ENCODE measurements at places on chromosomes 13 and 19.

GRCh38 chr13:58085819-58086218 lies 454.3 kb downstream of the PCDH17 start:
- DNase-seq, result no peak

DNA sequence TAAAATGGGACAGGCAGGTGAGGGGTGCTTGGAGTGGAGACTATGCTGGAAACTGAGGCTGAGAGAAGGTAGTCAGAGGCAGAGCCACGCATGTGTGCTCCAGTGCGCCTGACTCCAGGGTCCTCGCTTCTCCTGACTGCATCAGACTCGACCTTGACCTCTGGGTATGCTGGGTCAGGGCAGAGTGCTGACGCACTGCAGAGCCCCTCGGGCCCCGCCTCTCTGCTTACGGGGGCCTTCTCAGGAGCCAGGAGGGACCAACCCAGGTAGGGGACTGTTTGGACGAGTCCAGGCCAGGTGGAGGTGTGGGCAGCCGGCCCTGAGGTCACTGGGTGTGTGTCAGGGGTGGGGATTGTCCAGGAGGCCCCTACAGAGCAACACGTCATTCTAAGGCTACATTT lies 22.9 kb upstream of the SLC7A10 start:
- no peak for DNase-seq

DNA sequence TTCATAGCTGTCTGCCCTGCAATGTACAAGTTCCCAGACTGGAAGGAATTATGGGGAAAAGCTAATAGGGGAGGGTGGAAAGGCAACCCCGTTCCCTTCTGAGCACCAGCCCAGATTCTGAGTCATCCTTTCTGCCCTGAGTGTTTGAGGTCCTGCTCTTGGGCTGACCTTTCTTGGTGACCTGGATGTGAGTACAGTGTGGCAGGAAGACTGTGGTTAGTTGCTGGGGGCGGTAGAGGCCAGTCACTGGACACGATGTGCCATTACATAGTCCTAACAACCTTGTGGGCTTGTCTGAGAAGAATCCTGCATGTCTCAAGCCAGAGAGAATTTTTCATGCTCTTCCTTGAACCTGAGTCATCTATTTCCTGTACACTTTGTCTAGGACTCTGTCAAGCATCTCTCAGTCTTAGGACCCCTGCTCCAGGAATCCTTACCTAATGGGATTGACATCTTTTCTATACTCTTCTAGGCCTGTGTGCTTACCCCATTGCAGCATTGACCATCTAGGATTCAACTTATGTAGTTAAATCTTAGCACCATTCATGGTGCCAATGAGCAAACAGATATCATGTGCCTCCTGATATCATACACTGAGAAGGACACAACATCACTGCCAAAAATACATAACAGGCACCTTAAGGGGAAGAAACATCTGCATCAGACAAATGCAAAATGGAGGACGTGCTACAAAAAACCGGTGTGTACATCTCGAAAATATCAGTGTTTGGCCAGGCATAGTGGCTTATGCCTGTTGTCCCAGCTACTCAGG lies 8.1 kb upstream of the ANGPTL4 start:
- no peak for DNase-seq

- DNase-seq, result no peak
These were observed 10.4 kb upstream of the GIPR start for GRCh38 chr19:45657520-45658167.

- DNase-seq, result no peak
These were observed 48.8 kb upstream of the IRS2 start for GRCh38 chr13:109834973-109835720.

DNA sequence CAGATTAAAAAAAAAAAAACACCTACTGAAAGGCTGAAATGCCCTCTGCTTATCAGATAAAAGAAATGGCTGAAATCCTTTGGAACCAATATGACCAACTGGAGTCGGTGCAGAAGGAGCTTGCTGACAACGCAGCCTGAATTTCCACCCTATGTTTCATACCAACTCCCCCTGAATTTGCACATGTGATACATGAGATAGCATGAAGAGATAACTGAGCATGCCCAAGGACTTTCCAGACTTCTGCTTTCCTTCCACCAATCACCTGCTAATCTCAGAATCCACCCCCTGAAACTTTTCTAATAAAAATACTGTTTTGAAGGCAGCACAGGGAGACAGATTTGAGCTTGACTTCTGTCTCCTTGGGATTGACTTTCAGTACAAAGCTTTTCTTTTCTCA lies 32.2 kb upstream of the WDFY2 start:
- no peak for DNase-seq

DNA sequence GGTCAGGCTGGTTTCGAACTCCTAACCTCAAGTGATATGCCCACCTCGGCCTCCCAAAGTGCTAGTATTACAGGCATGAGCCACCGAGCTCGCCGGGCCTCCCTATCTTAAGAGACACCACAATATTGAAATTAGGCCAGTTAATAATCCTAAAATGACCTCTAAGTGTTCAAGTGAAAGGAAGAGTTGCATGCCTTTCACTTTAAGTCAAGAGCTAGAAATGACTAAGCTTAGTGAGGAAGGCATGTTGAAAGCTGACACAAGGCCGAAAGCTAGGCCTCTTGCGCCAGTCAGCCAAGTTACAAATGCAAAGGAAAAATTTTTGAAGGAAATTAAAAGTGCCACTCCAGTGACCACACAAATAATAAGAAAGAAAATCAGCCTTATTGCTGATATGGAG lies 144.5 kb upstream of the FNDC3A start:
- DNase-seq, result no peak

DNA sequence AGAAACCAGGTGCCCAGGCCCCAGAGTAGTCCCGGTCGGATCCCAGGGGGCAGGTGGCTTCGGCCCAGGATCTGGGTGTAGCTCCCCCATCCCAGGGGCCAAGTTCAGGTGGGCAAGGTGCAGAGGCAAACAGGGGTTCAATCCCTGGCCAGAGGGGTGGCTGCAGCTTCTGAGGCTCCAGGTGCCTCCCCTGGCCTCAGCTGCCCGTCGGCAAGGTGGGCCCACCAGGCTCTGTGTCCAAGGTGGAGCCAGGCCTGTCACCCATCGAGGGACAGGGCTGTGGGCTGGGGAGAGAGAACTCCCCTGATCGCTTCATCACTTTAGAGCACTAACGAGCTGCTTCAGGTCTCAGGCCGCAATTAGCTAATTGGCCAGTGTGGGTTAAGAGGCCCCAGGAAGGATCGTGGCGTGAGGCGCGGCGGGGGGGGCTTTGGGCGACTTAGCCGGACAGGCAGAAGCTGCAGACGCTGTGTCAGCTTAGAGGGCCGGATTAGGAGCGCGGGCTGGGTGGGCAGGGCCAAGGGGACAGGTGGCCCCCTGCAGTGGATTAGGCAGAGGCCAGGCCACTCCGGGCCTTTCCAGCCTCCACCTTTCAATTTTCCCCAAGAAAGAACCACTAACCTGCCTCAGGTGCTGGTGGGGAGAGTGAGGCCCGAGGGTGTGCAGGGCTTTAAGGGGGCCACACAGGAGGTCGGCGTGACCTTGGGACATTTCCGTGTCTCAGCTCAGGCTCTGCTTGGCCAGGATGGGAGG lies 2.8 kb upstream of the RAX2 start:
- DNase-seq, result no peak

DNA sequence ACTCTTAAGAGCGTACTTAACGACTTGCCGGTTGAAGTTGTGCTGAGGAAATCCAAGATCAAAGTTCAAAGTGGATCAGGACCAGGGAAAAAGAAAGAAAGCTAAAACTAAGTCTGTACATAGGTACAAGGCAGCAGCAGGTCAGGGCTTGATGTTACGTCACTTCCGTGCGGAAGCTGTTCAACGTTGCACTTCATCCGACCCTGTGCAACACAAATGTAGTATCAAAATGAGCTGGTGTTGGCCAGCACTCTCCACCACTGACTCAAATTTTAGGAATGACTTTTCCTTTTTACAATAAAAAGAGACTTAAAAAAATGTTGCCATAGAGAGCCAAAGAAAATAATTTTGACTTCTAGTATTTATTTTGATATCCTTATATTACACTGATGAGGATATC lies 1315.4 kb downstream of the EFNB2 start:
- no peak for DNase-seq

GRCh38 chr19:4606921-4607678 lies 32.2 kb upstream of the TNFAIP8L1 start:
- no peak for DNase-seq

DNA sequence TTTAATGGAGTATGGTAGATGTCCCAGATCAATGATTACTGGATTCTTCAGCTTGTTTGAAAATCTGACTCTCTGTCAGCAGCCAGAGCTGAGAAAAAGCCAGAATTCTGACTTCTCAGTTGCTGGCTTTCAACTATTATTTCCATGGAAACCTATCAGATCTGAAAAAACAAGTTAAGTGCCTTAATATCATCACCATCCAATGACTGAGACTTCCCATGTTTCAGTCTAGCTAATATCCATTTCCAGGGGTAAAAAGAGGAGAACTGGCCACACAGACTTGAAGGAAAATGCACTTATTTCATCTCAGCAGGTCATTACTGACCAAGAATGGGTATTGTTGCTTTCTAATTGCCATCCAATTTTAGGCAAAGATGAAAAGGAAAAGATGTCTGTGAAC lies 75.2 kb downstream of the TNFSF11 start:
- no peak for DNase-seq

- DNase-seq, result no peak
These were observed 10.6 kb upstream of the HAUS5 start for GRCh38 chr19:35601971-35602370.

DNA sequence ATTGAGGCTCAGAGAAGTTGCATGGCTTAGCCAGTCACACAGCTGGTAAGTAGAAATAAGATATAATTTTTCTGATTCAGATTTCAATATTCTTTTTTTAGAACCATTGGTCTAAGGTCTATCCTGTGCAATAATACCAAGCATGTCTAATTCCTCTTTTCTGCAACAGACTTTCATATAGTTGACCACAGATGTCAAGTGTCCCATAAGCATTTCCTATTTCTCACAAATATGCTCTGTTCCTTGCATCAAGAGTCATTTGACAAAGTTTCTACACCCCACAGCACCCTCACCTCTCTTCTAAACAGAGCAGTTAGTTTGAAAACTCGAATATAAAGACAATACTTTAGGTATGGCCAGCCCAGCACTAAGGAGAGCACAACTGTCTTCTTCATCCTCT lies 26.8 kb upstream of the SACS start:
- DNase-seq, result no peak

DNA sequence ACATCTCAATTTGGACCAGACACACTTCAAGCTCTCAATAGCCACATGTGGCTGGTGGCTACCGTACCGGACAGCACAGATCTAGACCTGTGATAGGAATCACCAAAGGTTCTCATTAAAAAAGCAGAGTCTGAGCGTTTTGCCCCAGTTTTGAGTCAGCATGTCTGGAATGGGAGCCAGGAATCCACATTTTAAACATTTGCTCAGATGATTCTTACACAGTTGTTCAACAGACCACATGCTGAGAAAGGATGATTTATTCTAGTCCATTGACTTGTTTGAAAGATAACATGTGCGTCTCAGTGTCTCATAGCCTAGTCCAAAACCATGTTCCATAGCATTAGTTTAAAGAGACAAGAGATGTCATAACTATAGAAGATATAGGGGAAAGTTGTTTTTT lies 53.4 kb downstream of the FLT3 start:
- DNase-seq, result no peak

DNA sequence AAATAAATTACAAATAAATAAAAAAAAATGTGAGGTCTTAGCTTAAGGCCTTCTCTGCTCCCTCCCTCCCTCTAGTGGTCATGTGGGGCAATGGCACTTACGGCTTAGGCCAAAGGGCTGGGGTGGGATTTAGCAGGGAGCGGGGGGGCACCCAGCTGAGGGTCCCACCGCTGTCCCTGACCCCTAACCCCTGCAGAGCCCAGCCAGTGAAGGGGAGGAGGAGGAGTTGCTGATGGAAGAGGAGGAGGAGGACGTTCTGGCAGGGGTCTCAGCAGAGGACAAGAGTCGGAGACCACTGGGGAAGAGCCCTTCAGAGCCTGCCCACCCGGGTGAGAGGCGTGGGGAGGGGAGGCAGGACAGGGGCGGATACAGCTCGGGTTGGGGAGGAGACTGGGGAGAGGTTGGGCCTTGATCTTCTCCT lies 9.3 kb downstream of the MPND start:
- peak; percentile 74 for DNase-seq

GRCh38 chr13:27339299-27339698 lies 68.7 kb downstream of the RASL11A start:
- DNase-seq, result peak; percentile 42

GRCh38 chr13:34863360-34864135 lies 78.5 kb upstream of the NBEA start:
- no peak for DNase-seq

DNA sequence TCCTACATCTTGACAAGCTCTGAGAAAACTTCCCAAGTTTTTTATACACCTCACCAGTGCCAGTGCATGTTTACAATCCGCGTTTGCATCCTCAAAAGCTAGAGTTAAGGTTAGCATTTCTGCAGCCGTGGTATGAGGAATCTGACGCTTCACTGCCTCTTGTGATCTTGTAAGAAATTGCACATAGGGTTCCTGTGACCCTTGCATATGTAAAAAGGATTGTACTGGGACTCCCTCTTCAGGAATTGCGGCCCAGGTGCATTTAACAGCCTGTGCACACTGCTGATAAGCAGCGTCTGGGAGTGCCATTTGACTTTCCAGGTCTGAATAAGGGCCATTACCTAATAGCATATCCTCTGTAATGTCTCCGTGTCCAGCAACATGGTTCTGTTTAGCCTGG lies 15.3 kb downstream of the FPR3 start:
- DNase-seq, result no peak

DNA sequence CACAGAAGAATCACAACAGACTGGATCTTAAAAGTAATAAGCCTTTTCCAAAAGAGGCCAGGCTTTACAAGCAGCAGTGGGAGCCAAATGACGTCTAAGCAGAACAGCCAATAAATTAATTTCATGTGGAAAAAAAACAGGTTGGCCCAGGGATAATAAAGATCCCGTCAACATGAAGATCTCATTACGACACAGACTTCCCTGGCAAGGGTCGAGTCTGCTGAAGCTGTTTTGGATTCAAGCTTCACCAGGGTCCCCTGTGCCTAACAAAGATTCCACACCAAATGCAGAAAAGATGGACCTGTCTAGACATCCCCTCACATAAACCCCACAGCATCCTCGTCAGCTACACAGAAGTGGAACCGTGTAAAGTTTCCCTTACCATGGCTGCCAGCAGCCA lies 215.1 kb upstream of the ZNF507 start:
- DNase-seq, result no peak

GRCh38 chr13:24866488-24866887 lies 102.5 kb downstream of the RNF17 start:
- DNase-seq, result no peak

DNA sequence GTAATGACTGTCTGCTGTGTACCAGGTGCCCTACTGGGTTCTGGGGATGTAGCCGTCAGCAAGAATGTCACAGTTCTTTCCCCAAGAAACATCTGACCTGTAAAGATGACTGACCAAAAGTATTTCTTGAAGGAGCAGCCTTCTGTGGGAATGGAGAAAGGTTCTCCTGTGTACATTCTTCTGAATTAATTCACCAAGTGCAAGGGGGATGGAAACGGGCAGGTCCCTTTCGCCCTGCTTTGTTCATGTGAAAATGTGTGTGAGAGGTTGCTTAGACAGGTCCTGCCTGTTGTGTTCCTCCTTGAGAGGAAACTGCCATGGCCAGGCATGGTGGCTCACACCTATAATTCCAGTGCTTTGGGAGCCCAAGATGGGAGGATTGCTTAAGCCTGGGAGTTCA lies 57.0 kb downstream of the SLC7A9 start:
- no peak for DNase-seq

- no peak for DNase-seq
These were observed 236.7 kb upstream of the SLITRK1 start for GRCh38 chr13:84118839-84119409.

Measured in CD4-positive, alpha-beta T cell treated with Interleukin-10 for 1 hour (primary cell).